ENCODE measurements at places on chromosomes 11 and 22.

DNA sequence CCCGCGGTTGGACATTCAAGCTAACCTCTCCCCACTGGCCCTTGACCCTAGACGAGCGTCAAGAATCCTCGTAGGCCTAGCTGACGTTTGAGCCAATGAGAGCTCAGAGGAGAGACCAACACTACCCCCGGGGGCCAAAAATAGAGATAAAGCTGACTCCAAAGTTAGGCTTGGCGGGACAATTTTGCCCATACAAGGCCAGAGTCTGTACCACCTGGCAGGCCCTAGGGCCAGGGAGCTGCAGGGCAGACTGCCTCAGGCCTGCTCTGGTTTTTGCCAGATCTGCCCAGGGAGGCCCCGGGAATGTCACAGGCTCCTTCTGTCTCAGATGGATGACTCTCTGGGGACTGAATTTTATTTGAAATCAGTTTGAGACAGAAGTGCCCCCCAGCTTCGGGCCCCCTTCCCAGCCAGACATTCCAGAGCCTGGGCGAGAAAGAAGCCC, 40.8 kb upstream of the ACCSL start:
- no peak for DNase-seq

GRCh38 chr11:6233984-6234386, 451 bp downstream of the FHIP1B start:
- DNase-seq = no peak

GRCh38 chr11:69044111-69045013, 4.4 kb upstream of the TPCN2 start:
- DNase-seq = peak; percentile 78

- peak; percentile 11 for DNase-seq
These were observed 13.4 kb downstream of the VWCE start for GRCh38 chr11:61281581-61282250.

DNA sequence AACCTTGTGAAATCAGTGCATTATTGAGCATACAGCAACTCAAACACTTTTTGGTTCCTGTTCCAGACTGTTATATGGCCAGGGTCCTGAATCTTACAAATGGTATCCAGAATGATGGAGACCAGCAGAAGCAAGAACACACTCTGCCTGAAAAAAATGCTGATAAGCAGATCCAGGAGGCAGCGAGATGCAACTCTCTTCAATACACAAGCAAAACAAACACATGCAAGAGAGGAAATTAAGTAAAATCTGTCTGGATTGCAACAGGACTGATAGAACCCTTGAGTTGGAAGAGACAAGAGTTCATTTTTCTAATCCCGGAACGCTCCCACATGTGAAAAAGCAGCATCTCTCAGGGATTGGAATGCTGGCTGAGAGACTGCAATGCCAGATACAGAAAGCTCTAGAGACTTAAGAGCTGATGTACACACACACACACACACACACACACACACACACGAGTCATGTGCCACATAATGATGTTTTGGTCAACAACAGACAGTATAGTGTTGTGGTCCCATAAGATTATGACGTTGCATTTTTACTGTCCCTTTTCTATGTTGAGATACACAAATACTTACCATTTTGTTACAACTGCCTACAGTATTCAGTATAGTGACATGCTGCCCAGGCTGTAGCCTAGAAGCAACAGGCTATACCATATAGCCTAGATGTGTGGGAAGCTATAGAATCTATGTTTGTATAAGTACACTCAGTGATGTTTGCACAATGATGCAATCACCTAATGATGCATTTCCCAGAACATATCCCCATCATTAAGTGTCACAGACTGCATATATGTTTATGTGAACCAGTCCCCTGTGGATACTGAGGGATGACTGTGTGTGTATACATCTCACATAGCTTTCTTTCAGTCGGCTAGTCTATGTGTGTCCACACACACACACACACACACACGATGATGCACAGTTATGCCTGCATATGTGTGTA, 406.6 kb downstream of the LARGE1 start:
- DNase-seq = no peak

DNA sequence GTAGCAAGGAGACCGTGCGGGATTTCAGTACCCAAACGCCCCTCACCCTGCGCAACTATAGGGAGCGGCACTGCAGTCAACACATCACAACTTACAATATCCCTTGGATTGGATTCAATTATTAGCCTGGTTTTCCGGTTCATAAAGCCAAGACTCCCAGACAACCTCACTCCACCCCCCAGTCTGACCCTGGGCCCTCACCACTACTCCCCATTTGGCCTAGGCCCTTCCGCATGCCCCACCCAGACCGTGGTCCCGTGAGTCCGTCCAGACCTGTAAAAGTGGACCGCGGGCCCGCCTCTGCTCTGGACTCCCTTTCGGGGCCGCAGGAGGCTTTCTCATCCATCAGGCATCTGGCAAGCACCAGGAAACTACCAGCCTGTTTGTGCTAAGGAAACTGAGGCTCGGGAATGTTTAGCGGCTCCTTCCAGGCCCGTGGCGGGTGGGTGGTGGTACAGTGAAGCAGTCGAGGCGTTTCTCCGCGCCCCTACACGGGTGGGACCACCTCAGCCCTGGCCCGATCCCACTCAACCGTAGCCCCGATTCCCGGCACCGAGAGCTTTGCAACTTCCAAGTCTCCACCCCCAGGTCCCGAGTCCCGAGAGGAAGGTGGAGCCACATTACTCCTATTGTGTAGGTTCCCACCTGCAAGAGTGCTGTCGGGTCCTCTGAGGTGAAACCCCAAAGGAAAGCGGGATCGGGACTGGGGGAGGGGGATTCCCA, 679 bp upstream of the DPP3 start:
- DNase-seq = peak; percentile 25

DNA sequence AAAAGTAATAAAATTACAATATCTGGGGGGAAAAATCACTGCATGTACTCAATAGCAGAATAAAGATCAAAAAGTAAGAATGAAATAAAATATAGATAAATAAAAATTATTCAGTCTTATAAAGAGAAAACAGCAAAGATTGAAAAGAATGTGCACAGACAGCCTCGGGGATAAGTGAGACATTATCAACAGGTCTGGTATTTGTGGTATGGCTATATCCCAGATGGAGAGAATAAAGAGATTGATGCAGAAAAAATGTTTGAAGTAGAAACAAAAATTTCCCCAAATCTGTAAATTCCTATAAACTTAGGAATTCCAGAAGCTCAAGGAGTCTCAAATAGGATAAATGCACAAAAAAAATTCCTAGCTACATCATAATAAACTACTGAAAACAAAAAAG, 74.5 kb upstream of the LUZP2 start:
- DNase-seq = no peak

GRCh38 chr11:59802639-59803176, 7.9 kb downstream of the MRPL16 start:
- DNase-seq = peak; percentile 77

GRCh38 chr11:119062779-119063178, 4.8 kb upstream of the VPS11 start:
- no peak for DNase-seq

DNA sequence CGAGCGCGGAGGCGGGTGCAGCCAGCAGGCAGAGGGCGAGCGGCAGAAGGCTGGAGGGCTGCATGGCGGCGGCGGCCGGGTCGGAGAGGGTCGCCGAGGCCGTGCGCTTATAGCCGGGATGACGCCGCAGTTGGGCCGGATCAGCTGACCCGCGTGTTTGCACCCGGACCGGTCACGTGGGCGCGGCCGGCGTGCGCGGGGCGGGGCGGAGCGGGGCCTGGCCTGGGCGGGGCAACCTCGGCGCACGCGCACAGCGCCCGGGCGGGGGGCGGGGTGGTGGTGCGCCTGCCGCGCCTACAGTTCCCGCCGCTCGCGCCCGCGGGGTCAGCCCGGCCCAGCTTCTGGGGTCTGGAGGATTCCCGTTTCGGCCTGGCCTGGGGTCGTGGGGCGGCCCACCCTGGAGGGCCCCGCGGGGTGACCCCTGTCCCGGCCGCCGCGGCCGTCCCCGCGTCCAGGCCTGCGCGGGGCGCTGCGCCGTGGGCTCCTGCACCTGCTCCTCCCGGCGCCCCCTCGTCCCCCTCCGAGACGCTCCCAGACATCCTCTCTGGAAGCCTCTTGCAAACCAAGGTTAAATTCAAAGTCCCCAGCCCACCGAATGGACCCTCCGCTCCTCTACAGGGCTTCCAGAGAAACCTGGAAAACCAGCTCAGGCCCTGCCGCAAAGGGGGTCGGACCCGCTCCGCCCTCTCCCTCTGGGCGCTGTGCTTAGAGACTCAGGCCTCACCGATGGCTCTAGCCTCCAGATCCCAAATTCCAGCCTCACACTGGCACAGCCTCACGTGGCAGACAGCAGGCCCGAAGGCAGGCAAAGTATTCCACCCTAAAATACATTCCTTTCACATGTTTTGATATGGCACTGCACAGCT, at the start of gene CTSD:
Gene CTSD, minus strand, starts transcription at position 132 of the 866 bp plus-strand sequence. Its CDS starts 68 bp downstream, at position 64.
- DNase-seq = peak; percentile 96

DNA sequence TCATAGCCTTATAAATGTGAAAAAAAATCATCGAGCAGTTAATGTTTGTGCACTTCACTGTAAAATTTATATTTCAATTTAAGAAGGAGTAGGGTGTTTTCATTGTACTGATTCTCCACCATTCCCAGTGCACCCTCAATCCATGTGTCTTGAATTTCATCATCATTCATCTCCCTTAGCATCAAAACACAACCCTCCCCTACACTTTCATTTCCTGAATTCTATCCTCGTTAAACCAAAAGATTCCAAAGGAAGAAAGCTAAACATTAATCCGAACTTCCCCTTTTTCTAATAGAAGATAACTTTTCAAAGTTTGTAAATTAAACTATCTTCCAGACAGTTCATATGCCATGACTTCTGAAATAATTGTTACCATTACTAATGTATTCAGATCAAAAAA, 34.1 kb upstream of the OR8B8 start:
- peak; percentile 4 for DNase-seq

GRCh38 chr11:19391026-19391425, 150.3 kb upstream of the E2F8 start:
- no peak for DNase-seq

GRCh38 chr11:93861808-93862207, 11.4 kb upstream of the VSTM5 start:
- DNase-seq = no peak

- DNase-seq = no peak
These were observed 7.6 kb upstream of the ASCL2 start for GRCh38 chr11:2277933-2278523.

DNA sequence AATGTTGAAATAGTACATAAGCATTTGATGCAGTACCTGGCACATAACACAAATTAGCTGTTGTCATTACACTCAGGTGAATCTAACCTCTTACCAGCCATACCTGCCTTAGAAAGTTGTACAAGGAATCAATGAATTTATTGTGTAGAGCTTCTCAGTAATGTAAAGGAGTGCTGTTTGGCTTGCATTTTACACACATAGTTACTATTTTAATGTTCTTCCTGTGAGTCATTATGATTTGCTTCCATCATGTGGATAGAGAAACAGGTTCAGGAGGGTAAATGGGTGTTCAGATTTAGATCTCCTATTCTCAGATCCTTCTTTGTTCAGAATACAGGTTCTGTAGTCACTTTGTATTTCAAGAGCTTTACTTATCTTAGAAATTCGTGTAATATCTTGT, 27.6 kb upstream of the RCE1 start:
- no peak for DNase-seq

DNA sequence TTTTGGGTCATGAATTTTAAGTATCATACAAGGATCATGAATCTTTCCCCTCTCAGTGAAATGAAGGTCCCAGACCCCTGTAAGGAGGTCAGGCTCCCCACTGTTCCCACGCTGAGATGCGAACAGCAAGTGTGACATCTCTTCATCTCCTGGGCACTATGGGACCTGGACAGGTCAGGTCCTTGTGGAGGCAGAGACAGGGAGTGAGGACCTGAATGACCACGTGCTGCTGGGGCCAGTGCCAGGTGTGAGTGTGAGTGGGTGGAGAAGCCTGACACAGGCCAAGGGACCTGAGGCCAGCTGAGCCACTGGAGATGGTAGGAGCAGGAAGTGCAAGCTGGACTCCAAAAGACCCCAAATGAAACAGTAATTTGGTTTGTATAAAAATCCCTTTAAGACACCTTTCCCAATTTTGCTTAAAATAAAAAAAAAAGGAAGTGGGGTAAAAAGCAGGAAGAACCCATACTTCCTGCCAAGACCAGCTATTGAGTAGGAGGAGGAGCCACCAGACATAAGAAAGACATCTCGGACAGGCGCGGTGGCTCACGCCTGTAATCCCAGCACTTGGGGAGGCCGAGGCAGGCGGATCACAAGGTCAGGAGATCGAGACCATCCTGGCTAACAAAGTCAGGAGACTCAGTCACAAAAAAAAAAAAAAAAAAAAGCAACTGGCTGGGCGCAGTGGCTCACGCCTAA, 35.4 kb upstream of the SERPIND1 start:
- peak; percentile 50 for DNase-seq

DNA sequence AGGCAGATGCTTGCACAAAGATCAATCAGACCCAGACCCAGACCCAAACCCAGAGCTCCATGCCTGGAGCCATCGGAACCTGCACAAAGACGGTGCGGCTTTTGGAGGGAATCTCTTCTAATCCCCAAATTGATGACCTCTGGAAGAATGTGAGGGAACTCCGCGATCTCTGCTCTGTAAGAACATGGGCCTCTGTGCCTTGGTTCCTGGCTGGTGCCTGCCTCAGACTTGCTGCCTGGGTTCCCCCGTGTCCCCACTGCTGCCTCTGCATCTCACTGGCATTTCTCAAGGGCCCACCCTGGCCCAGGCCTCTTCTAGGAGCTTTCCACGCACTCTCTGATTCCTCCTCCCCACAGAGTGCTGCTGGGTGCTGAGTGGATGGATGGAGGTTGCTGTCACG, 1044.4 kb downstream of the TBC1D22A start:
- no peak for DNase-seq

DNA sequence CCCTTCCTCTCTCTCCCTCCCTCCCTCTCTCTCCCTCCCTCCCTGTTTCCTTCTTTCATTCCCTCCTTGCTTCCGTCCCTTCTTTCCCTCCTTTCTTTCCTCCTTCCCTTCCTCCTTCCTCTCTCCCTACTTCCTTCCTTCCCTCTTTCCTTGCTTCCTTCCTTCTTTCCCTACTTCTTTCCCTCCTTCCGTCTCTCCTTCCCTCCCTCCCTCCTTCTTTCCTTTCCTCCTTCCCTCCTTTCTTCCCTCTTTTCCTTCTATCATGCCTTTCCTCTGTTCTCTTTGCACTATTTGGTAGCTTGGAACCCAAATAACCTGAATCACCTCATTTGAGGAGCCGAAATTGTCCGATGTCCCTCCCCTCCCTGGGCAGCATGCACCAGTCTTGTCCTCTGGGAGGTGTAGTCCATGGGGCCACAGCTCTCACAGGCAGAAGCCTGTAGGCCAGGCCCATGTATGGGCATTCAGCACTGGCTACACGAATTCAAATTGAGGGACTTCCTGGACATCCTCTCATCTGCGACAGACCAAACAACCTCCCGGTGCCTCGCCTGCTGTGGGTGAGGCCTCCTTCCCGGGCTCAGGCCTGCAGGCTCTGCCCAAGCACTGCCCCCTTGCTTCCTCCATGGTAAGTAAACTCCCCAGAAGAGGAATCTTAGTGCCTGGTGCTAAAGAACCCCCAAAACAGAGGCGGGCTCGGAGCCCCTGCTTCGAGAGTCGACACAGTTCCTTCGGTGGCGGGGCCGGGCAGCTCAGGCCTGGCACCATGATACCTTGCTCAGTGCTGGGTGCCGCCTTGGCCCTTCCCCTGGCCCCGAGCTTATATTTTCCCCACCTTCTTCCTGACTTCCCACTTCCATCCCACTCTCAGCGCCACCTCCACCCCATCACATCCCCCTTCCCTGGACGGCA, 454.1 kb upstream of the CADM1 start:
- no peak for DNase-seq

GRCh38 chr11:45805305-45806071, 539 bp downstream of the SLC35C1 start:
- DNase-seq = peak; percentile 44

- no peak for DNase-seq
These were observed 51.5 kb downstream of the IRAG1 start for GRCh38 chr11:10641912-10642697.

- no peak for DNase-seq
These were observed 55.2 kb downstream of the RBFOX2 start for GRCh38 chr22:35973388-35973787.

All from suppressor macrophage treated with lipopolysaccharide for 4 hours (primary cell).